ENCODE measurements at places on chromosomes 6 and 20. TPM values are rescaled to one million over a fixed set of nuclear protein-coding genes. Genes with fewer than 3 reads are reported as not detected.

DNA sequence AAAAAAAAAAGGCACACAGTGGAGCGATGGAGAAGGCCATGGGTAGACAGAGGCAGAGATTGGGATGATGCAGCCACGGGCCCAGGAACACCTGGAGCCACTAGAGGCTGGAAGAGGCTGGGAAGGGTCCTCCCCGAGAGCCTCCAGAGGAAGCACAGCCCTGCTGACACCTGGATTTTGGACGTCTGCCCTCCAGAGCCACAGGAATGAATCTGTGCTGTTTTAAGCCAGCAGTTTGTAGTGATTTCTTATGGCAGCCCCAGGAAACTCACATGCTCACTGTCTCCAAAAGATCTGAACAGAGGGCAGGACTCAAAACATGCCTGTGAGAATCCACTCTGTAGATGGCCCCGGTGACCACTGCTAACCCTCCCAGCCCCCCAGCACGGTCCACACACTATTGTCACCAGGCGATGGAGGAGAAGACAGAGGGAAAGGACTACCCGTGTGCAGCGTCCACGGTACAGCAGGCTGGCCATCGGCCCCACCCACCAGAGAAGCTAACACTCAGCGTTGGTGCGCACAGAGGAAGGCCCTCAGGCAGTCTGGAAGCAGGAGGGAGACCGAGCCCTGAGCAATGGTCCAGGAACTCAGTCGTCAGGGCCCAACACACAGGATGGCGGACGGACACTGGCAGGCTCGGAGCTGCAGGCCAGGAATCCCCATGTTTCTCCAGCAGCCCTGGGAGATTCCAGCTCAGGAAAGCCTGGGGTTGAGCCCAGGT lies 99.7 kb downstream of the BMP7 start:
- peak; percentile 72 for DNase-seq

DNA sequence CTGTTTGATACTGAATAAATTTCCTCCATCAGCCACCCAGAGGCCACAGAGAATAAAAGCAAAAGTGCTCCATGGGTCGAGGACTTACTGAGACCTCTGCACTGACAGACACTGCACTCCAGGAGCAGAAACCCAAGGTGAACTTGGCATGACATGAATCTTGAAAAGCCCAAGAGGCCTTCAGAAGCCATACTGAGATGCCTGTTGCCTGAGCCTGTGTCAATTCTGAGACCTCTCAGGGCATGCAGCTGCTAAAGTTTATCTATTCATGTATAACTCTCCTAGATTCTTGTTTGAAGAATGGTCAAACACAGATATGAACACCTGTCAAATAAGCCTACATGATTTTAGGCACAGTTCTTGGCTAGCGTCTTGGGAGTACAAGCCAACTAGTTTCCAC lies 145.7 kb downstream of the KIF16B start:
- DNase-seq, result no peak

DNA sequence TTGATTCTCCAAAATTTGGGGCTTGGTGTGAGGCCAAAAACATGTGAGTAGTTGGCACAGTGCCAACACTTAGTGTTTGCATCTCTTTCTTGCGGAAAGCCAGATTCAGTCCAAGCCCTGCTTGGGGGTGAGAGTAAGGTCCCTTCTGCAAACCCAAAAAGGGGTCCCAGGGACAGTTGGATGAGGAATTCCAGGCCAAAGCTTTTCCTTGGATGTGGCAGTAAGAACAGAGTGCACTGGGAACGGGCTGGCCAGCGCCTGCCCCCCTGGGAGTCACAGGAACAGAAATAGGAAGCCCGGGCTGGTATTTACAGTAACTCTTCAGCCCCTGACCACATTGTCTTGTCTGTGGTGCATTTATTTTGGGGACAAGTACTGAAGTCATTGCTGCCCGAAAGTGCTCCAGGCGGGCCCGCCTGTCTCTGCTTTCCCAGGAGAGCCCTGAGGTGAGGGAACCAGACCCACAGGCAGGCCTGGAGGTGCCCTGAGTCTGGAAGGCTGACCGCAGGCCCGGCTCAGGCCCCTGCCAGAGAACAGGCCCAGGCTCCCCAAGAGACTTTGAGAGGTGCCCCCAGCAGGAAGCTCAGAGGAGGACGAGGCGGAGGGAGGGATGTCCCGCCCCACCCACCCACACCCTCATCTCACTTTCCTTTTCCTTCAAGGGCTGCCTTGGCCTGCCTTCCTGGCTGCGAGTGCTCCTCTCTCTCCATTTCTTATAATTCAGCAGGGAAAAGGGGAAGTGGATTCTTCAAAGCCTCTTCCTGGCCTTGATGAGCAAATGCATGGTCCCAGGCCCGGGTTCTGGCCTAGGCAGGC lies 218.4 kb downstream of the MAFB start:
- DNase-seq, result no peak

- no peak for DNase-seq
These were observed 69.1 kb downstream of the FOXA2 start for GRCh38 chr20:22515264-22515663.

- no peak for DNase-seq
These were observed 14.0 kb downstream of the NRN1 start for GRCh38 chr6:5992551-5993225.

- DNase-seq, result no peak
These were observed 452.1 kb upstream of the PLCB4 start for GRCh38 chr20:8616792-8617191.

DNA sequence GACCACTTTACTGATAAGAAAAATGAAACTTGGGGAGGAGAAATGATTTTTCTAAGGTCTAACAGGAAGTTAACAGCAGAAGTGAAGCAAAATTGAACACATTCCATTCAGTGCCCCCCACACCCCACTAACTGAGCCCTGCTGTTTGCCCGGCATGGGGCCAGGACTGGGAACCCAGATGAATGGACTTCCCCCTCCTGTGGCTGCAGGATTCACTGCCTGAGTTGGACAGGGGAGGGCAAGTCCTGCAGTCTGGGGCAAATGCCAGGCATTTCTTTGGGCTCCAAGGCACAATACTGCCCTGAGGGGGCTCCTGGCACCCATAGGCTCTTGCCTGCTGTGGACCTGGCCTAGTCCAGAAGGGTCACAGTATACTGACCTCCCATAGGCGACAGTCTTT lies 28.3 kb downstream of the FYN start:
- DNase-seq, result no peak

DNA sequence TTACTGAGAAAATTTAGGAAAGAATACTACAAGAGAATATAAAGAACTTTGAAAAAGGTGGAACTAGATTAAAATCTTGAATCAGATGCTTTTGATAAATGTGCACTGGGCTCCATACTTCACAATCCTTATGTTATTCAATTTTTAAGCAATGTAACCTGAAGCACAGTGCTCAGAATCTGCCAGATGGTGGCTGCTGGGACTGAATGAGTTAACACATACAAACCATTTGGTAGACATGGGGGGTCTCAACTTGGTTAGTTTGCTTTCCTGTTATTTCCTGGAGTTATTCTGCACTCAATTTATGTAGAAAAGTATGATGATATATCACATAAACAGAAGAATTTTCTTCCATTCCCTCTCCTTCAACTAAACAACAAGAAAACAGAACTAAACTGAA lies 326.5 kb downstream of the RNGTT start:
- DNase-seq, result no peak

GRCh38 chr6:36025932-36026327 lies 1.5 kb upstream of the SLC26A8 start:
- no peak for DNase-seq

DNA sequence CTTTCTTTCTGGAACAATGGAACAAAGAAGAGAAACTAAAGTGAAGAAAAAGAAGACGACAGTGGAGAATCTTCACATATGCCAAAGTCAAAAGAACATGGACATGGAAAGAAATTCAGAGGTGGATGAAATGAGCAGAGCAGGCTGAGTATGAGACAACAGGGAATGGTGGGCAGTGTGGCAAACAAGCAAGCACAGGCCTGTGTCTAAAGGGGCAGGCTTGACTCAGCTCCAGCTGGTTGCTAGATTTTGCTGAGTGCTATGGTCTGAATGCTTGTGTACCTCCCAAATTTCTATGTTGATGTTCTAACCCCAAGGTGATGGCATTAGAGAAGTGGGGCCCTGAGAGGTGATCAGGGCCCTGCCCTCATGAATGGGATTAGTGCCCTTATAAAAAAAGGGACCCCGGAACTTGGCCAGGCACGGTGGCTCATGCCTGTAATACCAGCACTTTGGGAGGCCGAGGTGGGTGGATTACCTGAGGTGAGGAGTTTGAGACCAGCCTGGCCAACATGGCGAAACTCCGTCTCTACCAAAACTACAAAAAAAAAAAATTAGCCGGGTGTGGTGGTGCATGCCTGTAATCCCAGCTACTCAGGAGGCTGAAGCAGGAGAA lies 49.6 kb downstream of the ZMYND8 start:
- DNase-seq, result peak; percentile 31

GRCh38 chr6:112622036-112622435 lies 274.9 kb downstream of the RFPL4B start:
- no peak for DNase-seq

DNA sequence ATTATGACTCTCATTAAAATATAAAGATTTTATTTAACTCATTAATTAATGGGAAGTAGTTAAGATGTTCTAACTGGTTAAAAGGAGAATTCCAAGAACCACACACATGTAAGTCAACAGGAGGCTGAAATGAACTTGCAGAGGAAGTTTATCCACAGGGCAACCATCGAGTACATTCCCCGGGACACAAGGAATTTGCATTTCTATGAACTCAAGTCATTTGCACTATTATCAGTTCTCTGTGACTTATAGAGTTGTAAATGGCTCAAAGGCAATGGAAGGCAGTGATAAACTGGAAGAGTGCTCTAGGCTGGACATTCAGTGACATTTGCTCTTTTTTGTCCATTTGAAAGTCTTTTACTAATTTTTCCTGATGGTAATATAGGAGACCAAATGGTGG lies 97.4 kb downstream of the SNX5 start:
- no peak for DNase-seq

DNA sequence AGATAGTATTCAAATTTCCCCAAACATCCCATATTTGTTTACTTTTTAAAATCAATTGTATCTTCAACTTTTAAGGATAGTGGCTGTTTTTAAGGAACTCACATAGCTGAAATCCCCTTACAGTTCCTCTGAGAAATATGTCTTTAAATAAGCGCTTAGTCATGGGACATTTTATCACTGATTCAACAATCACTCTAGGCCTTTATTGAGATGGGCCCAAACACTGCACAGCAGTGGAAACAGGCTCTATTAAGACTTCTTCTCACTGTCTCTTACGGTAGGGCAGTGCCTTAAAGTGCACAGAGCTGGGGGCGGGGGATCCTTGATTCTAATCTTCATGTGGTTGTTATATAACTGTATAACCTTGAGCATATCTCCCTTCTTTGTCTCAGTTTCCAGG lies 59.8 kb upstream of the RREB1 start:
- no peak for DNase-seq

GRCh38 chr20:32132911-32133549 lies 23.5 kb downstream of the TM9SF4 start:
- DNase-seq, result no peak

DNA sequence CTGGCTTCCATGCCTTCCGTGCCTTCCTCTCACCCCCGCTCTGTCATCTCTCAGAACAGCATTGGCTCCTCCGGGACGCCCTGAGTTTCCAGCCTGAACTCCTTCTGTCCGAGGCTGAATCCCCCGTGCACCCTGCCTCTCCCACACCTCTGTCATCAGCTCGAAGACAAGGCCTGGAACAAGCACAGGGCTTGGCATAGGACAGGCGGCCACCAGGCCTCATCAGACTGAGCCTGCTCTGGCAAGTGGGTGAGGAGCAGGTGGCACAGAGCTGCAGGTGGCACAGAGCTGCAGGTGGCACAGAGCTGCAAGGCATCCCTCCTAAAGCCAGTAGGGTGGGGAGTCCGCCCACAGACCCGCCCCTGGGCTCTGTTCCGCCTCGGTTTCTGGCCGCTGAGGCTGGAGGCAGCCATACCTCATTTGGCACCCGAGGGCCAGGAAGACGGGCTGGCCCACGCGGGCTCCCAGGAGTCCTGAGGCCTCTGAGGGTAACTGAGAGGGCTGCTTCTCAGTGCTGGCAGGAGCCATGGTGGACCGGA lies 60.2 kb downstream of the EZR start:
- no peak for DNase-seq

GPR63 gene
- total RNA-seq, result 0.90 TPM

FLOT1 gene
- total RNA-seq, result 150 TPM

DNAH8 gene
- 0.05 TPM for total RNA-seq

OR2H2 gene
- total RNA-seq, result not detected

COL12A1 gene
- 219 TPM for total RNA-seq

WFDC2 gene
- total RNA-seq, result 57.7 TPM

PPP1R3G gene
- total RNA-seq, result 4.2 TPM

MOCS1 gene
- total RNA-seq, result 27.3 TPM

SMLR1 gene
- not detected for total RNA-seq

GRIK2 gene
- total RNA-seq, result 1.5 TPM

BPIFB6 gene
- not detected for total RNA-seq

ARFGEF3 gene
- 1.3 TPM for total RNA-seq

OTOR gene
- total RNA-seq, result not detected
